Osteoblast (primary cell): ENCODE measurements at places on chromosomes 11 and 22. TPM values are rescaled to one million over a fixed set of nuclear protein-coding genes. Genes with fewer than 3 reads are reported as not detected.

DNA sequence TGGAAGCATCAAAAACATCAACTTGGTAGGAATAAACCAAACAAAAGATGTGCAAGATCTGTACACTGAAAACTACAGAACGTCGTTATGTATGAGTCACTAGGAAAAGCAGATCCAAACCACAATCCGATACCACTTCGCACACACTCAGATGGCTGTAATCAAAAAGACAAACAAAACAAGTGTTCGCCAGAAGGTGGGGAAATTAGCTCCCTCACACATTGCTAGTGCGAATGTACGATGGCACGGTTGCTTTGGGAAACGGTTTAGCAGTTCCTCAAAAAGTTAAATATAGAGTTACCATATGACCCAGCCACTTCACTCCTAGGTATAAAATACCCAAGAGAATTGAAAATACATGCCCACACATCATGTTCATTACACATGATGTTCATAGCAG is 14.8 kb upstream of the CARD10 start:
- DNase-seq, result peak; percentile 90

Gene MYO18B
- under 0.01 TPM in 1 of 2 replicates, not detected in the other for total RNA-seq

DNA sequence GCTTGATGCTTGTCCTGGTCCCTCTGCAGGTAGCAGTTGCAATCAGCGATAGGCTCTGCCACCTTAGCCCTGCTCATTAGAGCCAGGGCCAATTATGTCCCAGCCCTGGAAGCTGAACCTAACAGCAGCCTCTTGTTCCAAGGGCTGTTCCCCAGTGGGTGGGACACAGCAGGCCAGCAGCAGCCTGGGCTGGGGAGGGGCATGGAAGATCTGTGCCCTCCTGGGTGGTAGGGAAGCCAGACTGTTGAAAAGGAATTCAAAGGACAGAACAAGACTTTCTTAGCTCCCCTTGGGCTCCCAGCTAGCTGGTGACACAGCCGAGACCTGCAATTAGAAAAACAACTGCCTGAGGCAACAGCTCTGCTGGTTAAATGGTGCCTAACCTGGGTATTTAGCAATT is 17.4 kb downstream of the DRD2 start:
- no peak for DNase-seq

DNA sequence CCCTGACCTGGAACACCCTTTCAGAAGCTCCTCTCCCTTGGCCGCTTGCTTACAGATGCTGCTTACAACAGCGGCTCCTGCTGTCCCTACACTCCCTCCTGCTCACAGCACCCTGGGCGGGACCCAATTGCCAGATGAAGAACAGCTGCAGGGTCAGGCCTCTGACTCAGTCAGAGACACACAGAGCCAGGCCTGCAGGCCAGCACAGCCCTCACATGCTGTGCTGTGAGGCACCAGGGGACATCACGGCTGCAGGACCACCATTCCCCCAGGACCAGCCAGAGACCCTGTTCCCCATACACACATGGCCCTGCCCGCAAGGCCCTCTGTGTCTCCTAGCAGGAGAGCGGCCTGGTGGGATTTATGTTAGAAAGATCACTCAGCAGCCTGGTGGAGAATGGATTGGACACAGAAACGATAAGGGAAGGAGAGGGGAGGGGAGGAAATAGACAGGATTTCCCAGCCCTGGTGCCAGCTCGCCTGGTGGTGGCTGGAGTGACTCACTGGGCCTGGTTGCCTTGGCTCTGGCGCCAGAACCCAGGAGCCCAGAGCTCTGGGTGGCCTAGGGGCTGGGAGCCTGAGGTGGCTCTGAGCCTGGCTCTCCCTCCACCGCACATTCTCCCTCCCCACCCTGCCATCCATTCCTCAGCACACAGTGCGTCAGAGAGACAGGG is 6.7 kb downstream of the CAPN5 start:
- peak; percentile 99 for DNase-seq

- peak; percentile 83 for DNase-seq
These were observed 639 bp downstream of the INCENP start for GRCh38 chr11:62124186-62125113.

DNA sequence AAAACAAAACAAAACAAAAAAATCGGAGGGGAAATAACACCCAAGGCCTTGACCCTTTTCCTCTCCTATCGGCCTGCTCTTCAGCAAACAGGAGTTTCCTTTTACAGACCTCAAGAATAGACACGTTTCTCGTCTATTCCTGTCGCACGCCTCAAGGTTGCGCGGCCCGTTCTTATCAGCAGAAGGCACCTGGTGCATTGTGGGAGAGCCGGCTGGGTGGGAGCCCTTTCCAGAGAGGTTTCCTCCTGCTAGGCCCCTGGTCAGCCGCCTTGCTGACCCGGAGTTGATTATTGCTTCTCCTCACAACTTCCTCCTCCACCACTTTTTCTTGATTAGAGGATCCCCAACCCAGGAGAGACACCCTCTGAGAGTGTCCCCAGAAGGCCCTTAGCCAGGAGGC is 497.3 kb downstream of the MIAT start:
- no peak for DNase-seq

DNA sequence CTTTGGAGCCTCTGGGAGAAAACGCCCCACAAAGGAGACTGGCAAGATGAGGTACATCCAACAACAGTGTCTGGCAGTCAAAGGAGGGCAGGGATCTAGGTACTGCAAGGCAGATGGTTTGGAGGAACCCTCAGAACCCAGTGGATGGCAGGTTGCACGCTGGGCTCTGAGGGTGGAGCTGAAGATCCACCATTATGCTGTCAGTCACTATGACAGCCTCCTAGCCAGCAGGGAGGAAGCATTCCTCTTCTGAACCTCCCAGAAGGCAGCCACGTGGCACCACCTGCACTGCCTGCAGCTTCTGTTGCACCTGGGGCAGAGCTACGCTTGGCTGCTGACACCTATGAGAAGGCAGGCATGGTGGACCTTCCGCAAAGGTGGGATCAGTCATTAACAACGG is 40.2 kb downstream of the HTR3A start:
- DNase-seq, result no peak
